SK-MEL-5 (cell line): ENCODE measurements at places on chromosomes 7 and 10. TPM values are rescaled to one million over a fixed set of nuclear protein-coding genes. Genes with fewer than 3 reads are reported as not detected.

The RINT1 gene
- total RNA-seq = 9.9 and 10.8 TPM in 2 replicates

The CALY gene
- not detected in 2 replicates for total RNA-seq

DNA sequence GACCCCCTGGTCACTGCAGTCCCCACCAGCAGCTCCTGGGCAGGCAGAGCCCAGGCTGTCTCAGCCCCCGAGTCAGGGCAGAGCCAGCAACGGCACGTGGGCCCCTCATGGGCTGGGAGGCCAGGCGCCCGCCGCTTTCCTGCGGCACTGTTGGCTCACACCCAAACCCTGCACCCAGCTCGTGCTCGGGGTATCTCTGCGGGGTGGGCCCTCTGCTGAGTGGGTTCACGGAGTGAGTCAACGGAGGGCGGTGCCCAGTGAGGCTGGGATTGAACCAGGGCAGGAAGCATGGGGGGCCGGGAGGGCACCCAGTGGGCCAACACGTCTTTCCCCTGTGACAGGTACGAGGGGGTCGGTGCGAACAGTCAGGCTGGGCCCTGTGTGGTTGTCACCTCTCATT is 28.9 kb downstream of the ADAP1 start:
- DNase-seq = no peak

- no peak for DNase-seq
Observed at GRCh38 chr7:130396109-130396508, 15.8 kb downstream of the CPA1 start.

DNA sequence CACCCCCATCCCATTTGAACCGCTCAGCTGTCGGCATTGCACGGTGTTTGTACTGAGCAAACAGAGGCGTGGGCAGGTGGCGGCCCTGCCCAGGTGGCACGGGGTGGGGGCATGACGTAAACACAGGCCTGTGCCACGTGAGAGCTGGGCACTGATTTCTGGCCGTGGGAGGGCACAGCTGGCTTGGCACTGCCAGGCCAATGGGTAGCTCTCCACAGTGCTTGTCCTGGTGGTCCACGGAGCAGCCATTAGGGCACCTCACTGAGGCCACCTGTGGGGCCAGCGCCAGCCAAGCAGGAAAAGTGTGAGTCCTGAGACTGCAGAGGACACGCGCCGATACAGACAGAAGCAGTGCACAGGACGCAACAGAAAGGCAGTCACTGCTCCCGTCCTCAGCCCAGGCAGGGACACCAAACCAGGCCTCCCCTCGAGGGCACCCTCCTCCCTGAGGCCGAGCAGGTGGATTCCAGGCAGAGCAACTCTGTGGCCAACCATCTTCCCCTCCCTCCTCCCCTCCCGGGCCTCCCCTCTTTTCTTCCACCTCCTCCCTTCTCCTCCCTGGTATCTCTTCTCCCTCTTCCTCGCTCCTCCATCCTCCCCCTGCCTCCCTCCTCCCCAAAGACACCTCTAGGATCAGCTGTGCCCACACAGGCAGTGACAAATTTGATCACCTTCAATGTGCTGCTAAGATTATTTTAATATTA is 258.7 kb downstream of the ELFN1 start:
- DNase-seq = no peak

DNA sequence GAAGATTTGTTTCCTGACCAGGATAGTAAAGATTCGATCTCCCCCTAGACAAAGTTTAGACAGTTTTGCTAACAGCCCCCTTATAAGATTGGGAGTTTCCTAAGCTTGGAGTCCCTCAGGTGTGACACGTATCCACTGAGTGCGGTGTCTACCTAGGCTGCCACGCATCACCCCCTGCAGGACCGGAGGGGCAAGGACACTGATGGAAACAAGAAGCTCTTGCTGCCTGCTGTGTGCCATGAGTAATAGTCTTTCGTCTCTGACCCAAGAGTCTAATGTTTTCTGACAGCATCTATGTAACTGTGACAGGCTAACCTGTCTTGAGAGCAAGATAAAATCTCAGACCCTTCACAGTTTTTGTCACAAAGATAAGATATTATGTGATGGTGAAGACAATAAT is 173.5 kb downstream of the SEMA3E start:
- peak; percentile 41 for DNase-seq

GRCh38 chr7:33215992-33216391 is 86.6 kb downstream of the BBS9 start:
- DNase-seq = no peak
